ENCODE measurements at places on chromosomes 13 and 19.

GRCh38 chr19:5128251-5128935, 159.5 kb downstream of the KDM4B start:
- no peak for DNase-seq

GRCh38 chr13:36163286-36163685, 32.1 kb upstream of the DCLK1 start:
- DNase-seq, result no peak

GRCh38 chr13:92143766-92144165, 745.3 kb downstream of the GPC5 start:
- DNase-seq, result no peak

GRCh38 chr19:2814426-2814825, 5.2 kb upstream of the ZNF554 start:
- DNase-seq, result no peak

- DNase-seq, result no peak
These were observed 475.1 kb downstream of the FOXO1 start for GRCh38 chr13:40191186-40191980.

DNA sequence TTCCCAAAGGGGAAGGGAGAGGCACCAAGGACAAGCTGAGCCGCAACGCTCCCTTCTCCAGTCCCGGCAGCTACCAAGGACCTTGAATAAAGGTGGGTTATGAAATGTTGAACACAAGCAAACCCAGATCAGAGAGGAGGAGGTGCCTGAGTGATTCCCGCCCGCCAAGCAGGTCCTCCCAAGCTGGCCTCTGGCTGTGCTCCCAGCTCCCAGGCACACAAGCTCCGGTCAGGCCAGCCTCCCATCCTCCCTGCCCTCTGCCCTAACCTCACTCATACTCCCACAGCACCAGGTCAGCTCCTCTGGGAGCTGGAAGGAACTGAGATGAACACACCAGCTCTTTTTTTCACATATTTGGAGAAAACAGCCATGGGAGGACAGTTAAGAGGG, 3.7 kb downstream of the NAPA start:
- DNase-seq, result no peak

GRCh38 chr13:48066310-48066989, 28.5 kb downstream of the MED4 start:
- no peak for DNase-seq

DNA sequence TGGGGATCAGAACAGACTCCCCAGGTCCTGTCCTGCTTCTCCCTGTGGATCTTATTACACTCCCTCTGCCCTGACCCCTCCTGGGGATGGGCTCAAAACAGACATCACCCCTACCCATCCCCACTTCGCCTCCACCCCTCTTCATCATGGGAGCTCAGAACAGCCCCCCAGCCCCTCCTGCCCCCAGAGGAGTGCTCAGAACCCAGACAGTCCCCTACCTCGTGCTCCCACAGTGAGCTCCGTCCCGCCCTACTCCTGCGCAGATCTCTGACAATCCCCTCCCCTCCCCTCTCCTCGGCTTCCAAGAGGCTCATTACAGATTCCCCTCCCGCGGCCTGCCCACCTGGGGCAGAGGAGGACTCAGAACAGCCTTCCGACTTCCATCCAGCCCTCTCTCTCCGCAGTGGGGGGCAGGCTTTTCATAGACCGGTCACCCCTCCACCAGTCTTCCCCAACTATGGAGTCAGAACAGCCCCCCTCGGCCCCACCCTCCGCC, 6.1 kb downstream of the NXNL1 start:
- no peak for DNase-seq

- DNase-seq, result no peak
These were observed 76.2 kb downstream of the PTPRS start for GRCh38 chr19:5264453-5264852.

GRCh38 chr13:28475916-28476725, 18.8 kb downstream of the FLT1 start:
- peak; percentile 46 for DNase-seq

- no peak for DNase-seq
These were observed 323.0 kb downstream of the GPC5 start for GRCh38 chr13:91721413-91721812.

DNA sequence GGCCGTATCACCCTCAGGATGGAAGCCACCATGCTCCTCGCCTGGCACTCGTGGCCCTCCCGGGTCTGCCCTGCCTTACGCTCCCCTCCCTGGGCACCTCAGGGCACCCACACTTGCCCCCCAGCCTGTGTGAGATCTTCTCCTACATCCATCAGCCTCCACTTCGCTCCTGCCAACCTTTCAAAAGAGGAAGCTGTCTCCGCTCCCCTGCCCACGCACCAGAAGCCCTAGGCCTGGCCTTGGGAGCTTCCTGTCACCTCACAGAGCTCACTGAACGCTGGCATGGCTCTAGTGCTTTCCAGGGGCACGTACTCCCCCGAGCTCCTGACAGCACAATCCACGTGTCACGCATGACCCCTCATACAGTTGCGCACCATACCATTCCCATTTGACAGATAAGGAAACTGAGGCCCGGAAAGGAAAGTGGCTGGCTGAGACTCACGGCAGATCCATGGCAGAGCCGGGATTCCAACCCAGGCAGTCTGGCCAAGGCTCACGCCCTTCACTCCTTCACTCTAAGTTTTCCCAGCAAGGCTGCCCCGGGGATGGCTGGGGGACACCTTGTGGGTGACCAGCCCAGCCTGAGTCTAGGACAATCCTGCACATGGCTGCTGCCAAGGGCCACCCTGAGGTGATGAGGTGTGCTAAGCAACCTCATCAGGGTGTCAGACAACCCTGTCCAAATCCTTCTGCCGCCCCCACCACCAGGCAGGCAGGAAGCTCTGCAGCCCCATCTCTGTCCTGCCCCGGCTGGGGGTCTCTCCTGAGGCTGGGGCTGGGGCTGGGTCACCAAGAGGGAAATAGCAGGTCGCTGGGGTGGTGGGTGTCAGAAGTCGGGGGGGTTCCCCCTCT, 19.3 kb downstream of the PPP1R12C start:
- DNase-seq, result no peak

DNA sequence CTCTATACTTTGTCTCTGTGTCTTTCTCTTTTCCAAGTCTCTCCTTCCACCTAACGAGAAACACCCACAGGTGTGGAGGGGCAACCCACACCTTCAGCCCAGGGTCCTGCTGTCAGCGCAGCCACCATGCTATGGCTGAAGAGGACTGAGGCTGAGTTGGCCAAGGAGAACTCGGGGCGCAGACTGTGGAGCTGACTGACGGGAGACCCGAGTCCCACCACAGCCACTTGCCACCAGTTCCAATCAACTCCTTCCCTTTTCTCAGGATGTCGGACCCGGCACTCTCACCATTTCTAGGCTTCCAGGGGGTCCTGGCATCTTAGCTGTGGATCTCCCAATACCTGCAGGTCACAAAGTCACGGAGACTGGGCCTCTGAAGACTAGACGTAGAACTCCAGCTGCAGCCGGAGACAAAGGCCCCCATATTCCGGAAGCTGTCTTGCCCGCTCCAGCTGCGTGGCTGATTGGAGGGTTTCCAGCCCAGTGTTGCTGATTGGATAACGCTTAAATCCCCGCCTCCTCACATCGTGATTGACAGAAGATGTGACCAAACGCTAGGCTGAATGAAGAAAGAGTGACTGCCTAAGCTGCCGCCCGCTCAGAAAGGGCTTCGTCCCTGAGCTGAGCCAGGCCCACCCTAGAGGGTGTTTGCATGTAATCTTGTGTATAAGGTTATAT, 63.6 kb downstream of the ZNF429 start:
- no peak for DNase-seq

DNA sequence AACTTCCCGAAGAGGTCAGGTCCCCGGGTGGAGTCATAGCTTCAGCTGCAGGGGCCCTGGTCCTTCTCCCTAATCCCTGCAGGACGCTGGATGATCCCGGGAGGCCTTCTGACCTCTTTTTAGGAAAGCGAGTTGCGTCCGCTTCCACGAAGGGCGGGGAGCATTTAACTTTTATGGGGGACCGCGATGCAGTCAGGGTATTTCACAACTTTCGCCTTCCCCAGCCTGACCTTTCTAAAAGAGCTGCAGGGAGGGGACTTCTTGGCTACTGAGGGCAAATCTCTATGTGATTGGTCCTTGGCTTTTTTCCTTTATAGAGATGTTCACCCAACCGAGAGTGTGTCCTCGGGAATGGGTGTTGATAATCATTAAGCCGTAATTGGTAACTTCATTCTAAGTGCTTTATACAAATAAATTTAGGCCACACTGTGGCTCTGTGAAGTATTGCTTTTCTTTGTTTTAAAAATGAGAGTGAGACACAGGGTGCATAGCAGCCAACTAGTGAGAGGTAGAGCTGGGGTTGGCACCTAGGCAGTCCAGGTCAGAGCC, 778 bp downstream of the ZNF230 start:
- no peak for DNase-seq

DNA sequence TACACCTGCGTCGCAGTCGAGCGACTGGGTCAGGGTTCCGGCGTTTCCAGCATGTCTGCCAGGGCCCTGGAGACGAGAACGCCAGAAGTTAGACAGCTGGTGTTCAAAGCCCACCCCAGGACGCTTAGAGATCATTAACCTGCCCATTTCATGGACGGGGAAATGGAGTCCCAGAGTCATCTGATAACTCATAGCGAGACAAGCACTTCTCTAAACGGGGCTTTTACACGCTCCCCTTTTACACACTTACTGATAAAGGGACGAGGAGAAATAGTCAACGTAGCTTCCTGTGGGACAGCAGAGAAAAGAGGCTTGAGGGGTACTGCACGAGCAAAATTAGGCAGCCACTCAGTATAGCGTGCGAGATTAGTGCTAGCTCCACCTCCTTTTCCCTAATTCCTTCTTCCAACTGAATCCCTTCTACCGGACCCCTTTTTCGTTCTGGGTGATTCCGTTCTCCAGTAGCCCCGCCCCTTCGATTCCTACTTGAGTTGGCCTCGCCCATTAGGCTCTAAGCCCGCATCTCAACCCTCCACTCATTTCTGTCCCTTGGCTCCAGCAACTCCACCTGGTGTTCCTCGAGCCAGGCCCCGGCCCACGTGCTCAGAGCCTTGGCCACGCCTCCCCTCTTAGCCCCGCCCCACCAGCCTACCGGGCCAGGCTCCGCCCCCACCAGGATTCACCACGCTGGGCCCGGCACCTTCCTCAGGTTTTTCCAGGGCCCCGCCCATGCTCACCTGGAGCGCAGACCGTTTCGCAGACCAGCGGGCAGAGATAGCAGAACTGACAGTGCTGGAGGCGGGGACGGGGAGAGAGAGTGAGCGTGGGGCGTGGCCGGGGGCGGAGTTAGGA, 3.7 kb downstream of the HRC start:
- no peak for DNase-seq

DNA sequence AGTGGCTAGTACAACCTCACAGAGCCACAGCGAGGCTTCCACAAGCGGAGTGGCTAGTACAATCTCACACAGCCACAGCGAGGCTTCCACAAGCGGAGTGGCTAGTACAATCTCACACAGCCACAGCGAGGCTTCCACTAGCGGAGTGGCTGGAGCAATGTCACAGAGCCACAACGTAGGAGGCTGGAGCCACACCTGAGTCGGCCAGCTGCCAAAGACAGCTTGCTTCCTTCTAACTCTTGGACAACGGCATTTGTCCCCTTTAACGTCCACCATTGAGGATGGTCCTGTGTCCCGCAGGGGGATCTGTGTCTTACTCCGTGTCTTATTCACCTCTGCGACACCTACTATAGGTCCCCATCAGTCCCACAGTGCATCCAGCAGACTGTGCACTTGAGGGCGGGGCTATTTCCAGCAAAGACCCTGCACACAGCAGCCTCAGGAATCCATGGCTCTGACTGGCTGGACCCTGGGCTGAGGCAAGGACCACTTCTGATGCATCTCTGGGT, 3.7 kb downstream of the ZNF787 start:
- DNase-seq, result no peak

- DNase-seq, result no peak
These were observed 384.8 kb downstream of the SLC7A1 start for GRCh38 chr13:29210676-29211075.

- no peak for DNase-seq
These were observed 82.9 kb upstream of the CACNA1A start for GRCh38 chr19:13588957-13589833.

DNA sequence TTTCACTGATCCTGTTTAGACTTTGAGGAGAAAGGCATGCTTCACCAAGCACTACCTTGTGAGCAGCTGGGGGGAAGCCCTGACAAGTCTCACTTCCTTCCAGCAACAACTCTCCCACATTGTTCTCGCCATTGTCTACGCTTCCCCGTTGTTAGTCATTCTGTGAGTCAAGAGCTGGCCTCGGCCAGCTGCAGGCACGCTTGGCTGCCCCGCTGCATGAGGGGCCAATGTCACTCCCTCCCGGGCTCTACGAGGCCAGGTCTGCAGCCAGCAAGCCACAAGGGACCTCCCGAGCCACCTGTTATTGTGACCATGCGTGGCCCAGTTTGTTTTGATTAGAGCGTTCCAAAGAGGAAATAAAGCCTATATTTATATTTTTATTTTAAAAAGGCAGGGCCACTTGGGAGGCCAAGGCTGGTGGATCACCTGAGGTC, 220.9 kb downstream of the FOXO1 start:
- no peak for DNase-seq

All from amniotic stem cell (primary cell).